Kasumi-1 (cell line): ENCODE measurements at places on chromosomes 16 and 17.
A peak's percentile ranks its signal among the peaks of the same experiment; 100 is the strongest.

DNA sequence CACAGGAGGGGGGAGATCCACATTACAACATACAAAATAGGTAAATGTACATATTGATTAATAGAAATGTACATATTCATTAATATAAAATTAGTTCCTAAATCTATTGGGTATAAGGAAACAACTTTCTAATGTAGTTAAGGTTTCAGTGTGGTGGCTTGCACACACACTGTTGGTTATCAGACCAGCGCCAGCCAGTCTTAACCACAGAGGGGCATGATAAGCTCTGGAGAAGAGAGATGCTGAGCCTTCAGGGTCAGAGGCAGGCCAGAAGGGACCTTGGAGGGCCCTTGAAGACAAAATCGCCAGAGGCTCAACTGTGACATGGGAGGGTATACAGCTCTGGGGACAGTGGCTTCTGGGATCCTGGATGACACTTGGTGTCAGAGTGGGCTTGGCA is 10.9 kb upstream of the ZFP90 start:
- DNase-seq = no peak

DNA sequence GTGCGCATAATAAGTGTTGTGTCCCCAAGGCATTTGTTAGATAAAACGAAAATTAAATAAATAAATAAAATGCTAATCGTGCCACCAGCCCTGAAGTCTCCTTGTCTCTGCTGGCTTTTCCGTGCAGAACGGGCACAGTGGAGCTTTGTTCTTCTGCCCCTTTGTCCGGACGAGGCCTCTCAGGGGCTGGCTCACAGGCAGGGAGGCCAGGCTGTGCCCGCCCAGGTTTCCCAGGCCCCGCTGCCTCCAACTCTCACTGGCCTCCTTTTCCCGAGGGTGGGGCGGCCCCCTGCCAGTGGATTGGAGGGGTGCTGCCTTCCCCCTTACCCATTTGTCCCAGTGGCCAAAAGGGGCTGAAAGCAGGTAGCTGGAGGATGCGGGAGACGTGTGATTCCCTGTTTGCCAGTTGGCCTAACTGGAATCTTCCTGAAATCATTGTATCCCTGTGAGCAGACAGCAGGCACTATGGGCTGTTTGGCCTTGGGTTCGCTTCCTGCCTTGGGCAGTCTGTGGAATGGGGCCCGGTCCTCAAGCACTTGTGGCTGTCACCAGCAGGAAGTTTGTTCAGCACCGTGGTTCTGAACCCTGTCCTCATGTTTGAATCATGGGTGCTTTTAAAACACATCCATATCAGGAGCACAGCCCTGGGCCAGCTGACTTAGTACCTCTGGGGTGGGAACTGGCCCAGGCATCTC is 64.4 kb downstream of the KSR1 start:
- DNase-seq = peak; percentile 13

- DNase-seq = no peak
These were observed 19.0 kb upstream of the LRRC37A3 start for GRCh38 chr17:64938290-64938689.

DNA sequence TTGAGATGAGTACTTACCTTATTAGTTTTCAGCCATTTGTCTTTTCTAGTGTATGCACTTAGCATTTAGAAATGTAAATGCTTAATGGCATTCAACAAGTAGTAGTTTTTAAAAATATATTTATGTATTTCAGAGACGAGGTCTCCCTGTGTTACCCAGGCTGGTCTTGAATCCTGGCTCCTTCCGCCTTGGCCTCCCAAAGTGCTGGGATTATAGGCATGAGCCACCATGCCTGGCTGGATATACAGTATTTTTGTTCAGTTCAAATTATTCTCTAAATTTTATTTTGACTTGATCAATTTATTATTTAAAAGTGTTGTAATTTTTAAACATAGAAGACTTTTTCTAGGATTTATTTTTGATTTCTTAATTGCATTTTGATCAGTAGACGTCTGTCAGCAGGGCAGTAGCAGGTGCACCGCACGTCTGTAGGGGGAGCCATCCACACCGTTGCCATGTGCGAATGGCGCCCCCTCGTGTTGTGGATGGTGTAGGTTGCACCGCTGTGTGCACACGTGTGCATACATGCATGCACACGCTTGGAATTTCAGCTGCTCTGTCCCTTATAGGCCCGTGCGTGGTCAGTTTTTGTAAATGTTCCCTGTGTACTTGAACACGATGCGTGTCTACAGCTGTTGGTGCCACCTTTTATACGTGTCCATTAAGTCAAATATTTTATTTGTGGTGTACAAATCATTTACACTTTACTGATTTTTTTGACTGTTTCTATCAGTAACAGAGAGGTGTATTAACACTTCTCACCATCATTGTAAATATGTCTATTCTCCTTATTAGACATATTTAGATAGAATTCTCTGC is 30.6 kb downstream of the RPTOR start:
- DNase-seq = peak; percentile 97

GRCh38 chr17:72432143-72432621 is 311.4 kb downstream of the SOX9 start:
- DNase-seq = no peak

DNA sequence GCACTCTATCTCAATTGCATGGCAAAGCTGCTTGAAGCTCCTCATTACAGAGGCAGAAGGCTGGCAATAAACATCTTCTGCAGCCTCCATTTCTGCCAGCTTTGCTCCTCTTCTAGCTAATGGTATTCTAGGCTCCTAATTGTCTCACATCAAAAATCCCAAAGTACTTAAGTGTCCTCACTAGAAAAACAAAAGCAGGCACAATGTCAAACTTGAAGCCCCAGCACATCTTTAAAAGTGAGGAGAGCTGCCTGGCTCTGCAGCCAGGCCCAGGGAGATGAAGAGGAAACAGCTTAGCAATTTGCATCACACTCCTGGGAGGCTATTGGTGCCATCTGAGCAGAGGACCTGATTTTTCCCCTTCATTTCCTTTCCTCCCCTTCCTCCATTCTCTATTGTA is 197.1 kb downstream of the KCNJ2 start:
- no peak for DNase-seq

DNA sequence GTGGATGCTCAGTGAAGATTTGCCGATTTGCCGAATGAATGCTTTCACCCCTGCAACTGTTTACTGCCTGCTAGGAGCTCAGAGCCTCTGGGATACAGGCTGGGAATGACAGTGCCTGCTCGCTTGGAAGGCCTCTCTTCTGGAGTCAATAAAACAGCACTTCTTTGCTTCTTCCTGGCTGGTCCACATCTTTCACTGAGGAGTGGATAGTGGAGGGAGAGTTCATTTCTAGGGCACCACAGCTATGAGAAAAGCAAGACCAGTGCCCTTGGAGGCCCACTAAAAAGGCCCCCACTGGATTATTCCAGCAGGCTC is 3.1 kb upstream of the USP7 start:
- DNase-seq = no peak

DNA sequence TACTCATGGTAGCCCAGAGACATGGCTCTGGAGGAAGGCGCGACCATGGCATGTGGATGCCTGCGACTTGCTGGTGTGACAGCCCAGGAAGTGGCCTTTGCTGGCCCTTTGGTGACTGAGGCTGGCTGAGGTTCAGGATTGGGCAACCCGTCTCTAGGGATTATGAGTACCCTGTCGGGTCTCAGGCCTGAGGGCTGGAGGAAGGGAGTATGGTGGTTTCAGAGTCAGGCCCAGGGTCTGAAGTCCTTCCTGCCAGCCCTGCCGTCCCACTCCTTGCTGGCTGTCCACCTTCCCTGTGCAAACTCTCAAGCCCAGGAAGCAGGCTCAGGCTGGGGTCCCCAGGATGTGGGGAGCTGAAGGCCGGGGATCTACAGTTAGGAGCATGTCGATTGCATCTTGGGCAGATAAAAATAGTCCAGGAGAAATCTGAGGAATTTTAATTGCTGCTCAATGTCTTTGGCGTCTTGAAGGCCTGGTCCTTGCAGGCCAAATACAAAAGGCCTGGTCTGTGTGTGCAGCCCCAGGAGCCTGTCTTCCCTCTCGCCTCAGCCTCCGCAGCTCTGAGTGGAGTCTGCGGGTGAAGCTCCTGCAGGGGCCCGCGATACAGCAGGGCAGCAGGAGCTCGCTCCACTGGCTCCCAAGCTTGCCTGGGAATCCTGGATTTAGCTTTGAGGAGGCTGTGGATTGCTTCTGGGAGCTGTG is 52.5 kb downstream of the NKD1 start:
- no peak for DNase-seq
